ENCODE measurements at places on chromosomes 6 and 20.

- peak; percentile 83 for DNase-seq
Observed at GRCh38 chr20:40009542-40009941, 679.5 kb downstream of the MAFB start.

GRCh38 chr20:17648791-17649730 is 33.0 kb downstream of the RRBP1 start:
- DNase-seq = no peak

GRCh38 chr6:43016943-43017334 is 2.9 kb downstream of the KLHDC3 start:
- no peak for DNase-seq

- no peak for DNase-seq
Observed at GRCh38 chr20:50762045-50762422, 30.7 kb downstream of the PARD6B start.

DNA sequence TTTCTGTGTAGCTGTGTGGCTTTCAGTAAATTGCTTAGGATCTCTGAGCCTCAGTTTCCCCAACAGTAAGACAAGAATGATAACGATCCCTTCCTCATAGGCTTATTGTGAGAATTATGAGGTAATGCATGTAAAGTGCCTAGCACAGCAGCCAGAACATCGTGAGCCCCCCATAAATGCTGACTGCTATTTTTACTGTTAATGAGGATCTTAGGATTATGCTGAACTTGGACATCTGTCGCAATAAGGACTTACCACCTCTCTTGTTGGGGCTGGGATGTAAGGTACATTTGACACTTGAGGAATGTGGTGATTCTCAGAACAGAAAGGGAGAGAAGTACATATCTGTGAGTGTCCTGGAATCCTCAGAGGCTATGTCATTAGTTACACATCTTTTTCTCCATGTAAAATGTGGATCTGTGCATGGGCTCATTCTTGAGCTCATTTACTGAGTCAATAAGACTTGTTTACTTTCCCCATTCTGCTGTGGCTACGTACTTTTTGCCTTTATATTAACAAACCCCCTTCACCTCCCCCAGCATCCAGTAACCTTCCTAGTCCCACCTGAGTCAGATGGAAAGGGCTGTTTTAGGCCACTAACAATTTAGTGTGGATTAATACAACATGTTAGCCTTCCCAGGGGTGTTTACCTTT is 64.4 kb upstream of the PLEKHG1 start:
- DNase-seq = no peak
